ENCODE measurements at places on chromosomes 16 and 17. TPM values are rescaled to one million over a fixed set of nuclear protein-coding genes. Genes with fewer than 3 reads are reported as not detected.
A peak's percentile ranks its signal among the peaks of the same experiment; 100 is the strongest.

The TEX19 gene
- total RNA-seq, result not detected

- no peak overlapping the region for H3K27ac ChIP-seq
- H3K27me3 ChIP-seq, result peaks cover 11% of the 10 kb centered on the region
- no peaks in the 10 kb centered on the region for H3K4me1 ChIP-seq
- DNase-seq, result no peak
Measured at GRCh38 chr16:20520103-20520502, 56.1 kb downstream of the ACSM2B start.

DNA sequence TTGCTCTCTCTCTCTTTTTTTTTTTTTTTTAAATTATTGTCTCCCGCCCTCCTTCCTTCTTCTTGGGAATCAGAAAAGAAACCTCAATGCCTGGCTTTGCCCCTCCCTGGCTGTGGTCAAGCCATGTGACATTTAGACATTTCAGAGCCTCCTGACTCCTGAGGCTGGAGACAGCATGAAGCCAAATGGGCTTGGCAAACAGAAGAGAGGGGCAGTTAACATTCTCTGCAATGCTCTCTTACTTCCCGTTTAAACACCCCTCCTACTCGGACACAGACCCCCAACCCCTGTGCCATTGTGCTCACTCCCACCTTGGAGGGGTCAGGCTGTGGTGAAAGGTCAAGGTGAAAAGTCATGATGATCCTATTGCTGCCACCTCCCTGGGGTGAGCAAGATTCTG is 14.7 kb upstream of the MEOX1 start:
- no peaks in the 10 kb centered on the region for H3K36me3 ChIP-seq
- H3K4me1 ChIP-seq, result peaks cover 11% of the 10 kb centered on the region
- H3K4me3 ChIP-seq, result no peak overlapping the region
- no peak for DNase-seq

- H3K4me1 ChIP-seq, result peaks cover 1% of the 10 kb centered on the region
- H3K36me3 ChIP-seq, result peaks cover 21% of the 10 kb centered on the region
- no peak overlapping the region for H3K27ac ChIP-seq
- H3K4me3 ChIP-seq, result no peak overlapping the region
- H3K27me3 ChIP-seq, result no peaks in the 10 kb centered on the region
- DNase-seq, result no peak
Measured at GRCh38 chr17:4074831-4075495, 67.9 kb downstream of the ZZEF1 start.

The SLC6A4 gene
- total RNA-seq, result not detected

DNA sequence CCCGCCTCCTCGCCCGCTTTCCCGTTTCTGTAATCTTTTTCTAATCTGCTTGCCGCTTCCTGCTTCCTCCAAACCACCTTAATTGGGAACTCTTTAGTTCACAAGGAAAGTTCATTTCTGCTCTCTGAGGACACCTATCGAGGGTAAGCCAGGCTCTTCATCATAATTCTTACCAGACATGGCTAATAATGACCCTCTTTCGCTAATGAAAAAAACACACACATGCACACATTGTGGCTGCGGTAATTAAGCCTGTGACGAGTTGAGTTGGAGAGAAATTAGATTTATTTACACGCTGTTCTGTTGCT is 100.6 kb downstream of the ZNF423 start:
- no peaks in the 10 kb centered on the region for H3K36me3 ChIP-seq
- peak overlapping the region; percentile 20 for H3K4me3 ChIP-seq
- peaks cover 35% of the 10 kb centered on the region for H3K27me3 ChIP-seq
- H3K4me1 ChIP-seq, result peaks cover 5% of the 10 kb centered on the region
- no peak for DNase-seq

GRCh38 chr16:20353379-20353778 is 864 bp upstream of the UMOD start:
- no peak for DNase-seq
- H3K27ac ChIP-seq, result no peak overlapping the region
- H3K36me3 ChIP-seq, result no peaks in the 10 kb centered on the region
- no peak overlapping the region for H3K4me3 ChIP-seq

DNA sequence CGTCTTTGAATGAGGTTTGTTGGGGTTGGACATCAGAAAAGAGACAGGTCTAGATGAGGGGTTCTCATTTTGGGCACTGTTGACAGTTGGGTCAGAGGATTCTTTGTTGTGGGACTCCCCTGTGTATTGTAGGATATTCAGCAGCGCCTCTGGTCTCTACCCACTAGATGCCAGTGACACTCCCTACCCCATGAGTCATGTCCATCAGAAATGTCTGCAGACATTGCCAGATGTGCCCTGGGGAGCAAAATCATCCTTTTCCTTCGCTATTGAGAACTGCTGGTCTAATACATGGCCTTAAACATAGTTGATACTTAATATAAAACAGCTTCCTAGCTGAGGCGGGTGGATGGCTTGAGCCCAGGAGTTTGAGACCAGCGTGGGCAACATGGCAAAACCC is 3.1 kb downstream of the ABAT start:
- H3K27me3 ChIP-seq, result peaks cover 4% of the 10 kb centered on the region
- no peak overlapping the region for H3K27ac ChIP-seq
- no peak overlapping the region for H3K4me3 ChIP-seq
- peaks cover 11% of the 10 kb centered on the region for H3K4me1 ChIP-seq

GRCh38 chr16:23124315-23124714 is 24.9 kb downstream of the USP31 start:
- H3K36me3 ChIP-seq, result no peaks in the 10 kb centered on the region
- H3K4me1 ChIP-seq, result no peaks in the 10 kb centered on the region
- no peak overlapping the region for H3K27ac ChIP-seq
- H3K4me3 ChIP-seq, result no peak overlapping the region
- peaks cover 3% of the 10 kb centered on the region for H3K27me3 ChIP-seq

DNA sequence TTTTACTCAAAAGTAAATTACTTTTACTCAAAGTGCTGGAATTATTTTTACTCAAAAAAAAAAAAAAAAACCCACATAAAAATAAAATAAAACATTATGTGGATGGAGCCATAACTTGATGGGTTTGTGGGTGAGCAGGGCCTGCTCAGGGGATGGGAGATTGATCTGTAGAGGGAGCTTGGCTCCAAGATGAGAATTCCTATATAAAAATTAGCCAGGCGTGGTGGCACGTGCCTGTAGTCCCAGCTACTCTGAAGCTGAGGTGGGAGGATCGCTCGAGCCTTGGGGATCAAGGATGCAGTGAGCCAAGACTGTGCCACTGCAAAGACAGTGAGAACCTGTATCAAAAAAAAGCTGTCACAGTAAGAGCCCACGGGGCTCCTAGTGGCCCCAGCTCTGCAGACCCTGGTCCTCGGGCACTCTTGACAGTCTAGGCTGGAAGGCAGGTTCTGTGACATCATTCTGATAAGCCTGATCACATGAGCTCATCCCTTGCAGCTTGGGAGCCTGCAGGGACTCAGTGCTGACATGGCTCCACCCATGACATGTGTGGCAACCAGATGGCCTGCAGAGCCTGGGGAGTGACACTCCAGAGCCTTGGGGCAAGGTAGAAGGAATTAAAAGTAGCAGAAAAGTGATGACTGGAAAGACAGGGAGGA is 42.5 kb downstream of the ST3GAL2 start:
- no peak overlapping the region for H3K27ac ChIP-seq
- no peaks in the 10 kb centered on the region for H3K27me3 ChIP-seq
- peaks cover 2% of the 10 kb centered on the region for H3K36me3 ChIP-seq
- H3K4me1 ChIP-seq, result peaks cover 10% of the 10 kb centered on the region
- H3K4me3 ChIP-seq, result no peak overlapping the region
- DNase-seq, result no peak

DNA sequence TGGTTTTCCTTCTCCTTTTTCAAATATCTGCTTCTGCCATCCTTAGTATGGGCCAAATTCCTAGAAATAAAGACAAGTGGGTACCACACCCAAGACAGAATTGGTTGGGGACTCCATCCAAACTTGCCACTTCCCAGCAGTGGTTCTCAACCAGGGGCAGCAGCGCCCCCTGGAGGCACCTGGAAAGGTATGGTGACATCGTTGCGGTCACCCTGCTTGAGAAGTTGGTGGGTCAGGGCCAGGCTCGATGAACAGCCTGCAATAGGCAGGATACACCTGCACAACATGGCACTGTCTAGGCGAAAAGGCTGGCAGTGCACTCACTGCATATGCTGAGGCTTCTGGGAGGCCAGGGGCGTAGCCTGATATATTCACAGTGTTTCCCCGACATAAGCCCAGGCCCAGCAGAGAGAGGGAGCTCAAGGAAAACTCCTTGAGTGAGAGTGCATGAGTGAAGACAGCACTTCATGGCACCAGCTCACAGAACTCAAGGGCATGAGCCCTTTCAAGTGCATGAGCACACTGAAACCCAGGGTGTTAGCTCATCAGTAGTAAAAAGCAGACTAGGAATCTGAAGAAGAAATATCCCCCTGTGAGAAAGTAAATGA is 57.7 kb downstream of the CMC2 start:
- H3K4me3 ChIP-seq, result no peak overlapping the region
- H3K36me3 ChIP-seq, result no peaks in the 10 kb centered on the region
- DNase-seq, result no peak
- no peaks in the 10 kb centered on the region for H3K4me1 ChIP-seq
- no peak overlapping the region for H3K27ac ChIP-seq

The CFAP97D1 gene
- not detected for total RNA-seq

DNA sequence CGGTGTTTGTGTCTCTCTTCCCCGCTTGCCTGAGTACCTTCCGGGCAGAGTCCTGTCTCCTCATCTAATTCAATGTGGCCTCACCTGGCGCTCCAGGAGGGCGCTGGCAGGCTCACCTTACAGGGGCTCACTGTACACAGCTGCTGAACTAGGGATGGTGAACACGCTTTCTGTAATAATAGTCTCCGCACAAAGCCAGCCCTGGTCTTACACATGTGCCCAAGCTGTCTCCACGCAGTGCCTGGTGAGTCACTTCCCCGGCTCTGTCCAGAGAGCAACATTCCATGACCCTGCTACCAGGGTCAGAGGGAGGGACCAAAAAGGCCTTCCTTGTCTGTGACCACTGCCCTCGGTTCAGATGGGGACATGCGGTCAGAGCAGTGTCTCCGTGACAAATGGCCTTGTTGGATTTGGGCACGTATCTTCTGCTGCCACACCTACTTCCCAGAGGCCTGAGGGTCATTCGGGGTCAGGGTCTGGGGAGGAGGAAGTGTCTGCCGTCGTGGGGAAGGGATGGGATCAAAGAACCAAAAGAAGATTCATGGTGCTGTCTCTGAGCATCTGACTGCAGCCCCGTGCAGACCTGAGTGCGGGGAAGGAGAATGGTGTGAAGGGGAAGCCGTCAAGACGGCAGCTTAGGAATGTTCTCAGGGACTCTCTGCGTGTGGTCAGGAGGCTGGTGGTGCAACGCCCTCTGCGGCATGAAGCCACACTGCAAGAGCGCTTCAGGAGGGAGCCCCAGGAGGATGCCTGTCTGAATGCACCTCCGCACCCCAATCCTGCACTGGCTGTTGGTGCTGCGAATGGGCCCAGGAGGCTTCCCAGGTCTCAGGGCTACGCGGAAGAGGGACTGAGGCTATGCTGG is 68.8 kb downstream of the IL21R start:
- peaks cover 51% of the 10 kb centered on the region for H3K36me3 ChIP-seq
- no peaks in the 10 kb centered on the region for H3K4me1 ChIP-seq
- no peak for DNase-seq
- H3K27me3 ChIP-seq, result no peaks in the 10 kb centered on the region
- no peak overlapping the region for H3K4me3 ChIP-seq

DNA sequence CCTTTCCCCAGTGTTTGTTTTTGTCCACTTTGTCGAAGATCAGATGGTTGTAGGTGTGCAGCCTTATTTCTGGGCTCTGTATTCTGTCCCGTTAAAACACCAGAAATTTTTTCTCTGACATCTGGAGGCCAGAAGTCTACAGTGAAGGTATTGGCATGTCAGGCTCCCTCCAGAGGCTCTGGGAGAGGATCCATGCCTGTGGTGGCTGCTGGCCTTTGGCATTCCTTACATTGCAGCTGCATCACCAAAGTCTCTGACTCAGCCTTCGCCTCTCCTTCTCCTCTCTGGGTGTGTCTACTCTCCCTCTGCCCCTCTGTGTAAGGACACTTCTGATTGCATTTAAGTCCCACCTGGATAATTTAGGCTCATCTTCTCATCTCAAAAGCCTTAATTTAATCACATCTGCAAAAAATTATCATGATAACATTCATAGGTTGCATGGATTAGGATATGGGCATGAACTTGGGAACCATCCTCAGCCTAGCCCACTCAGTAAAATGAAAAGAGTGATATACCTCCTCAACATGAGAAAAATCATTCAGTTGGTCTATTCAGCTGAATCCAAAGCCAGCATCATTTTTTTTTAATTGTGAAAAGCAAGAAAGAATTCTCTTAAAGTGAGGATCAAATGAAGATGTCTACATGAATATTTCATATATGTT is 78.0 kb downstream of the MAP2K6 start:
- no peak overlapping the region for H3K4me3 ChIP-seq
- no peak for DNase-seq
- no peak overlapping the region for H3K27ac ChIP-seq
- H3K4me1 ChIP-seq, result peaks cover 2% of the 10 kb centered on the region

The SLC12A3 gene
- total RNA-seq, result not detected

The SLC52A1 gene
- total RNA-seq, result 1.4 TPM

DNA sequence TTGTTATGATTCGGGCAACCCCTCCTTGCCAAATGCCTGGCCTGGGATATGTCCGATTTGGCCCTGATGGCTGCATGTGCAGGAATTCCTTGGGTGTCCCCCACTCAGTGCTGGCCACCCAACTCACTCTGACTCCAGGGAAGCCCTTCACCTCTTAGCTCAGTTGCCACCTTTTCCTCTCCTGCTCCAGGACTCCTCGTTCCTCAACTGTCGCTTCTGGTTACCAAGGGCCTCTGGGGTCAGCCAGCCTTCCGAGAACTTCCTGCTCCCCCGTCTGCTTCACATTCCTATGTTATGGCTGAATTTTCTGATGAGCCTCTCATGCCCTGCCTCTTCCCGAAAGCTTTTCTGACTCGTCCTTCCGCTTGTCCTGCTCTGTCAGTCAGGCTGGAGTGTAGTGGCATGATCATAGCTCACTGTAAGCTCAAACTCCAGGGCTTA is 63.5 kb downstream of the SPACA3 start:
- no peak for DNase-seq
- H3K27ac ChIP-seq, result no peak overlapping the region
- H3K36me3 ChIP-seq, result no peaks in the 10 kb centered on the region
- H3K4me3 ChIP-seq, result no peak overlapping the region
- H3K27me3 ChIP-seq, result no peaks in the 10 kb centered on the region
- no peaks in the 10 kb centered on the region for H3K4me1 ChIP-seq

DNA sequence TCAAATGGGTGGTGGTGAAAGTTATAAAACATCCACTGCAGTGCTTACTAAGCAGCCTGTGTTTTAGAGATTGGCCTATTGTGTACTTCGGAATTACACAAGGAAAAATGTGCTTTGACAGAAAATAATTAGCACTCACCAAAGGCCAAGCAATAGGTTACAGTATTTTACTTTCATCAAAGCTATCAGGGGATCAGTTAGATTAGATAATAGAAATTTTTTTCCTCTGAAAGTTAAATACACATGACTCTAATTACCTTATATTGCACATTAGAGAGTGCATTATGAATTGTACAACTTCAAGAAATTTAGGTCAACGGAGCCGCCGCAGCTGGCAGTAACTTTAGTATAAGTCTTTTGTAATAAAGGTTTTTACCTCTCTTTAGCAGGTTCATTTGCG is 232.6 kb downstream of the FTO start:
- peaks cover 11% of the 10 kb centered on the region for H3K36me3 ChIP-seq
- H3K4me1 ChIP-seq, result peaks cover 4% of the 10 kb centered on the region
- no peaks in the 10 kb centered on the region for H3K27me3 ChIP-seq
- DNase-seq, result no peak
- H3K27ac ChIP-seq, result no peak overlapping the region

Measured in activated naive CD8-positive, alpha-beta T cell treated with anti-CD3 and anti-CD28 coated beads, Interleukin-2, amount 10 ng/mL, durations not matched to agents 7 days and 5 days (primary cell).